ENCODE measurements at places on chromosomes 5 and 9. TPM values are rescaled to one million over a fixed set of nuclear protein-coding genes. Genes with fewer than 3 reads are reported as not detected.

- peaks cover 50% of the 10 kb centered on the region for H3K4me1 ChIP-seq
- H3K27ac ChIP-seq, result peak overlapping the region; percentile 39
- DNase-seq, result no peak
- H3K4me3 ChIP-seq, result no peak overlapping the region
- H3K36me3 ChIP-seq, result no peaks in the 10 kb centered on the region
These were observed 29.6 kb downstream of the RNF145 start for GRCh38 chr5:159179529-159180305.

DNA sequence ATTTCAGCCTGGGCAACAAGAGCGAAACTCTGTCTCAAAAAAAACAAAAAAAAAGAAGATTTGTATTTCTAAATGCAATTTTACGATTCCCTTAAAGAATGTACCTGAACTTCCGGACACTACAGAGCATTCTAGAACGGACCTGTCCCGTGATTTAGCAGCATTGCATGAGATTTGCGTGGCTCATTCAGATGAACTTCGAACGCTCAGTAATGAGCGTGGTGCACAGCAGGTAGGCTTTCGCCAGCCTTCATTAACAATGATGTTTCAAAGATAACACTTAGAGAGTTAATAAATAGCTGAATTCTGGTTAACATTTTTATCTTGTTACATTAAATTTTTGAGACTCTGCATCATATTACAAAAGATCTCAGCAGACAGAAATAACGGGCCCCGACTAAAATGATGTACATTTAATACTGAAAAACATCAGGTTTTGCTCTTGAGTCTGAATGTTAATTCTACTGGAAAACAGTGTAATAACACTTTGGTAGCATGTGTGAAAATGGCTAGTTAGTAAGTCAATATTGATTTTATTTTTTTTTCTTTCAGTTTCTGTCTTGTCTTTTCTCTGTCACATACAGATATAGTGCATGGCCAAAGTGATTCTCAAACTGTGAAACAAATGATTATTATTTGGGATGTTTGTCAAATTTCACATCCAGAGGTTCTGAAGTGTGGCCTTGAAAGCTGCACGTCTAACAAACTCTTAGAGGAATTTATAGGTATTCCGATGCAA lies 23.3 kb downstream of the CCNH start:
- H3K27me3 ChIP-seq, result no peaks in the 10 kb centered on the region
- peaks cover 22% of the 10 kb centered on the region for H3K36me3 ChIP-seq
- no peak for DNase-seq
- H3K27ac ChIP-seq, result no peak overlapping the region

The SV2C gene
- total RNA-seq, result 0.11 TPM

GRCh38 chr9:81981883-81982282 lies 6.7 kb upstream of the SPATA31D1 start:
- no peaks in the 10 kb centered on the region for H3K4me1 ChIP-seq
- no peaks in the 10 kb centered on the region for H3K36me3 ChIP-seq
- DNase-seq, result no peak
- H3K4me3 ChIP-seq, result no peak overlapping the region
- no peaks in the 10 kb centered on the region for H3K27me3 ChIP-seq

DNA sequence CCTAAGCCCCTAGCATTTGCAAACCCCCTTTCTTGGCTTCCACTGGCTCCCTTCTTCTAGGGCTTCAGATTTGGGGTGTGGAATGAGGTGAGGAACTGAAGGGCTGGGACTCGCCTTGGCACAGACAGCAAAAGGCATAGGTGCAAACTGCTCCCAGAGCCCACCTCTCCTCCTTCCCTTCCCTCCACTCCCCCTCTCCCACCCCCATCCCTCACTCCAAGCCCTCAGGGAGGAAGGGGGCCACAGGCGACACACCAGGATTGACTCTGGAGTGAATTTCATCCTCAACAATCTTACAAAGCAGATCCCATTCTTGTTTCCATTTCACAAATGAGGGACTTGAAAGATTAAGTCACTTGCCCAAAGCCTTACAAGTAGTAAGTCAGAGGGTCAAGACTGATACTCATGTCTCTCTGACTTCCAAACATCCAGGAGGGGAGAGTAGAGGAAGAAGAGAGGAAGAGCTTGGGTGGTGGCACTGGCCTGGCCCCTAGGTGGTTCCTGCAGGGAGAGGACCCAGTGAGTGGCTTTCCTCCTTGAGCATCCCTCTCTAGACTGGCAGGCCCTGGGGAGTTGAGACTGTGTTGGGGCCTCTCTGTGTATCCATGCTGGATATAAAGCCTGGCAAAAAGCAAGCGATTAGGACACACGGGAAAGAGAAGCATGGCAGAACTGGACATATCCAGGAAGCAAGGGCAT lies 193.1 kb downstream of the GABBR2 start:
- H3K36me3 ChIP-seq, result no peaks in the 10 kb centered on the region
- no peak for DNase-seq
- peaks cover 19% of the 10 kb centered on the region for H3K4me1 ChIP-seq
- H3K27me3 ChIP-seq, result no peaks in the 10 kb centered on the region
- H3K27ac ChIP-seq, result no peak overlapping the region
- no peak overlapping the region for H3K4me3 ChIP-seq

The LCN6 gene
- total RNA-seq, result 6.9 TPM

The PCDHGA9 gene
- 12.1 TPM for total RNA-seq

GRCh38 chr9:105979290-105979689 lies 284.9 kb downstream of the TMEM38B start:
- no peaks in the 10 kb centered on the region for H3K27me3 ChIP-seq
- no peaks in the 10 kb centered on the region for H3K36me3 ChIP-seq
- H3K27ac ChIP-seq, result no peak overlapping the region

- no peak for DNase-seq
- no peaks in the 10 kb centered on the region for H3K36me3 ChIP-seq
- no peaks in the 10 kb centered on the region for H3K27me3 ChIP-seq
- H3K4me1 ChIP-seq, result no peaks in the 10 kb centered on the region
- H3K4me3 ChIP-seq, result no peak overlapping the region
These were observed 299.6 kb downstream of the FGF10 start for GRCh38 chr5:44089424-44090144.

- H3K4me1 ChIP-seq, result no peaks in the 10 kb centered on the region
- no peaks in the 10 kb centered on the region for H3K27me3 ChIP-seq
- H3K27ac ChIP-seq, result no peak overlapping the region
- DNase-seq, result no peak
- no peak overlapping the region for H3K4me3 ChIP-seq
These were observed 63.5 kb downstream of the SPATA31D1 start for GRCh38 chr9:82052081-82052480.

GRCh38 chr9:79134654-79135053 lies 437.1 kb upstream of the TLE4 start:
- DNase-seq, result no peak
- no peak overlapping the region for H3K4me3 ChIP-seq
- H3K36me3 ChIP-seq, result no peaks in the 10 kb centered on the region
- H3K4me1 ChIP-seq, result no peaks in the 10 kb centered on the region
- no peak overlapping the region for H3K27ac ChIP-seq

The PCDH1 gene
- total RNA-seq, result 23.4 TPM

- H3K27ac ChIP-seq, result peak overlapping the region; percentile 50
- H3K27me3 ChIP-seq, result no peaks in the 10 kb centered on the region
- H3K4me1 ChIP-seq, result peaks cover 23% of the 10 kb centered on the region
- DNase-seq, result no peak
These were observed 138.2 kb upstream of the RFX3 start for GRCh38 chr9:3664044-3664443.

The EDIL3 gene
- total RNA-seq, result 4.1 TPM

GRCh38 chr5:145619806-145620310 lies 215.3 kb downstream of the PRELID2 start:
- H3K27ac ChIP-seq, result no peak overlapping the region
- H3K4me3 ChIP-seq, result no peak overlapping the region
- no peaks in the 10 kb centered on the region for H3K36me3 ChIP-seq
- no peak for DNase-seq
- H3K27me3 ChIP-seq, result no peaks in the 10 kb centered on the region
- no peaks in the 10 kb centered on the region for H3K4me1 ChIP-seq

The TMC1 gene
- total RNA-seq, result not detected

DNA sequence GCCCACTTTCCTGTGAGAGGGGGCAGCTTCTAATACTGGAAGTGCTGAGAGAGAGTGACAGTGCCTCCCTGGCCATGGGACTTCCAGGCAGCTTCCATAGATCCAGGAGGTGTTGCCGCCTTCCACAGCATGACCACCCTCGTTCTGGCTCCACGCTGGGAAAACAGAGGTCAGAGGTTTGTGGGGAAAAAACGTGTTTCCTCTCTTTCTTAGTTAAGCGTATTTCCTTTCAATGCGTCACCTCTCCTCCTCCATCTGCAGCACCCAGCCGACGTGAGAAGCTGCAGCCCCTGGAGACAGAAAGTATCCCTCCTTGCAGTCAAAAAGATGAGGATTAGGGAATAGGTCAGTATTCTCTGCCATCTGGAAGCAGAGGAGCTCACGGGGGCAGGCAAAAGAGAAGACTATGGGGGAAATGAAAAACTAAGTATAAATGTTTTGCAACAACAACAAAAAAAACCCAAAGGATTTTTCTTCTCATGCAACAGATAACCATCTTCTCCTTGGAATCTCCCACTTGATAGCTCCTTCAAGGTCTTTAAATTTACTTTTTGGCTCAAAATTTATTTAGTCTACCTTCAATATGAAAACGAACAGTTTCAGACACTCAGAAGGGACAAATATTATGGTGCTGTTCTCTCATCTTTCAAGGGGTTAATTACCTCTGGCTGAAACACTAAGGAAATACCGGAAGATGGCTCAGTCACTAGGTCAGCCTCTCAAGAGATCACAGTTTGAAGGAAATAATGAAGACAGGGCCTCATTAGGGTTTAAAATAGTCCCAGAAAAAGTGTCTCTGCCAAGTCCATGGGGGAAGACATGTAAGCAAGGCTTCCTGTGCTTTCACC lies 38.0 kb downstream of the MTMR12 start:
- H3K27me3 ChIP-seq, result no peaks in the 10 kb centered on the region
- no peak for DNase-seq
- H3K27ac ChIP-seq, result peak overlapping the region; percentile 35
- H3K4me1 ChIP-seq, result peaks cover 7% of the 10 kb centered on the region

- no peaks in the 10 kb centered on the region for H3K27me3 ChIP-seq
- no peaks in the 10 kb centered on the region for H3K36me3 ChIP-seq
- H3K4me3 ChIP-seq, result no peak overlapping the region
- no peak overlapping the region for H3K27ac ChIP-seq
These were observed 31.0 kb downstream of the HMHB1 start for GRCh38 chr5:143842920-143843319.

- DNase-seq, result no peak
- no peak overlapping the region for H3K27ac ChIP-seq
- no peaks in the 10 kb centered on the region for H3K4me1 ChIP-seq
- no peaks in the 10 kb centered on the region for H3K27me3 ChIP-seq
- no peak overlapping the region for H3K4me3 ChIP-seq
These were observed 168.4 kb upstream of the MPDZ start for GRCh38 chr9:13447843-13448422.

DNA sequence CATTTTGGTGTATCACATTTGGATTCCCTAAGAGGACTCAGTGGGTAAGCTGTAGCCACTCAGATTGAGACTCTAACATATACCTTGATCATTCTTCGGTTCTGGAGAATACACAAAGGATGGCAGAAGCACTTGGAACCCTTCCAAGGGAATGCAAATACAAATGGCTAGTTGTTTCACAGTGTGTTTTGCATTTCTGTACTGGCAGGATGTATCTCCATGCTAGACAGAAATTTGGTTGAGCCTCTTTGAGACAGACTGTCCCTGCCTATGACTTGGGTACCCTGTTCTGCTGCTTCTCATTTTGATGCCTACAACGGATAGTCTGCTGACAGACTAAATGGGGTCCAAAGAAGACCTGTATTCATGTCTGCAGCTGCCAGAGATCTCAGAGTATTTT lies 273.5 kb downstream of the TMEM38B start:
- H3K27me3 ChIP-seq, result no peaks in the 10 kb centered on the region
- H3K4me1 ChIP-seq, result no peaks in the 10 kb centered on the region
- DNase-seq, result no peak
- H3K36me3 ChIP-seq, result no peaks in the 10 kb centered on the region
- no peak overlapping the region for H3K27ac ChIP-seq

DNA sequence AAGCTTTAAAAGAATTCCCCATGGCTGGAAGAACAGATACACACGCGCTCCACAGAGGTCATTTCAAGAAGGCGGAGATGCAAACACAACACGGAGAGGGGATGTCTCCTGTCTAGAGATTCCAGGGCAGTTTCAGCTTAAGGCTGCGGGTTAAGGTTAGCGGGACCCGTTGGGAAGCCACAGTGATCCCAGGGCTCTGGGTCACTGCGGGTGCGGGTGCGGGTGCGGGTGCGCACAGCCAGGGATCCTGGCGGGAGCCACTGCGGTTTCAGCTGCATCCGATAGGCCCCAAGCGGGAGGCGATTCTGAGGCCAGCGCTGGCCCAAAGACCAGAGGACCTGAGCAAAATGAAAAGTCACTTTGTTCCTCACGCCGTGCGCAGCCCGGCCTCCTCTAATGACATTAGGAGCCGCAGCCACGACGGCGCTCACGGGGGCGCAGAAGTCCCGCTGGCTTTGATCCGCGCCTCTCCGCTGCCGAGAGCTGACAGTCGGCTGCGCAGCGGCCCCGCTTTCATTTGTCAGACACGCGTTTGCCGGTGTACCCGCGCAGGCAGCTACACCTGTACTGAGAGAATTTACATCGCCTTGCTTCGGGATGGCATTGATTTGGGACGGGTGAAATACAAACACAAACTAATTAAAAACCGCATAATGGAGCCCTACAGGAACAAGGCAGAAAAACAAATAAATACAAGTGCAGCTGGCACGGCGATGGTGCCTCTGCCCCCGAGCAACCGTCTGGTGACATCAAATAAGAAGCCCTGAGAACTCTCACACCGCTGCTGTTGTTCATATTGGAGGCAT lies 5.3 kb upstream of the IRX1 start:
- H3K27me3 ChIP-seq, result peaks cover 27% of the 10 kb centered on the region
- no peak for DNase-seq
- no peaks in the 10 kb centered on the region for H3K36me3 ChIP-seq
- H3K27ac ChIP-seq, result no peak overlapping the region
- H3K4me3 ChIP-seq, result no peak overlapping the region

DNA sequence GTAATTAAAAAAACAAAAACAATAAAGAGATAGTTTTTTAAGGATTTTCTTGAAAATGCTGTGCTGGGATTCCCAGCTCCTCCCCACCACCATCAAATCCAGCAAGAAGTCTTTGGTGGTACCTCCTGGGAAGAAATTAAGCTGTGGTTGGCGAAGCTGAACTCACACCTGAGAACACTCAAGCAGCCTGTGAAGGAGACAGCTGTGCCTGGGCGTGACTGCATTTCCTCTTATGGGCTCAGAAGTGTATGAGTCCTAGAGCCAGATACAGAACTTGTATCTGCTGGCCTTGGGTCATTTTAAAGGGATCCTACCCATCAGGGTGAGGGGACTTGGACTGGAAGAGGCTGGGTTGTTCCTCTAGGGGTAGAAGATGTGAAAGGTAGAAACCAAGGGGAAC lies 561.2 kb upstream of the SGCD start:
- H3K36me3 ChIP-seq, result no peaks in the 10 kb centered on the region
- H3K27ac ChIP-seq, result no peak overlapping the region
- DNase-seq, result no peak

GRCh38 chr5:142826741-142827492 lies 56.7 kb downstream of the ARHGAP26 start:
- no peaks in the 10 kb centered on the region for H3K27me3 ChIP-seq
- peak; percentile 63 for DNase-seq
- no peaks in the 10 kb centered on the region for H3K36me3 ChIP-seq
